ENCODE measurements at places on chromosomes 16 and 17. TPM values are rescaled to one million over a fixed set of nuclear protein-coding genes. Genes with fewer than 3 reads are reported as not detected.

Gene TBC1D3B
- 3.2 TPM for total RNA-seq

Gene COPZ2
- 102 TPM for total RNA-seq

Gene BCO1
- total RNA-seq, result under 0.01 TPM

Gene CD300H
- not detected for total RNA-seq

Gene CFAP97D1
- not detected for total RNA-seq

Gene TEDC2
- 0.34 TPM for total RNA-seq

Gene NAGS
- total RNA-seq, result 2.2 TPM

Gene HBA1
- not detected for total RNA-seq

Gene CASKIN1
- total RNA-seq, result 0.16 TPM

Gene HBA2
- total RNA-seq, result not detected

Gene NT5M
- total RNA-seq, result 1.1 TPM

Gene SLFN13
- total RNA-seq, result 2.1 TPM

Gene CCL1
- total RNA-seq, result not detected

Gene ASGR1
- total RNA-seq, result 1.6 TPM

Gene IGSF6
- total RNA-seq, result not detected

Gene GPR142
- not detected for total RNA-seq

Gene CNGB1
- not detected for total RNA-seq

Gene SHBG
- 0.47 TPM for total RNA-seq

Gene TBC1D3H
- total RNA-seq, result not detected

Gene CSH1
- not detected for total RNA-seq

Data from bronchial smooth muscle cell (primary cell).